KBM-7 (cell line): ENCODE measurements at places on chromosomes 4 and X.

DNA sequence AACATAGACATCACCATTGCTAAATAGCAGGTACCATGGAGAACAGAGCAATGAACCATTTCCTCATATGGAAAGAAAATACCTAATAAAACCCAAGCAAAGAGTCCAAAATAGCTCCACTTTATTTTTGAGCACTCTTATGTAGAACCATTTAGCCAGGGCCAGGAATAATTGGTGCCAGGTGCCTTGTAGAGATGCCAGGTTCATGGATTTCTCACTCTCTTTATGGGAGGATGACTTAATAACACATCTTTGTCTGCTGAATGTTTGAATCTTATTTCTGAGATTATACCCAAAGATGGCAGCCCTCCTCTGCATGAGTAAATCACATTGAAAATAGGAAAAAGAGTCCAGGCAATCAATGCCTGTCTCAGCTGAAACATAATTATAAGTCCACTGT is 212.3 kb upstream of the SFRP2 start:
- DNase-seq: no peak

DNA sequence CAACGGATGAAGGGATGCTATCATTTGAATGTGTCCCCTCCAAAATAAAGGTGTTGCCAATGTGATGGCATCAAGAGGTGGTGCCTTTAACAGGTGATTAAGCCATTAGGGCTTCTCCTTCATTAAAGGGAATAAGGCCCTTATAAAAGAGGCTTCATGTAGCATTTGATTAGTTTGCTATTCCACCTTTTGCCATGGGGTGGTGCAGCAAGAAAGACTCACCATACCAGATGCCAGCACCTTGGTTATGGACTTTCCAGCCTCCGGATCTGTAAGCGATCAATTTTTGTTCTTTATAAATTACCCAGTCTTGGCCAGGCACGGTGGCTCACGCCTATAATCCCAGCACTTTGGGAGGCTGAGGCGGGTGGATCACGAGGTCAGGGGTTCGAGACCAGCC is 7.9 kb upstream of the SLC25A43 start:
- peak; percentile 51 for DNase-seq

GRCh38 chr4:139972305-139972704 is 181.7 kb downstream of the MAML3 start:
- DNase-seq: no peak

- no peak for DNase-seq
Measured at GRCh38 chr4:151323667-151324066, 1.7 kb downstream of the SH3D19 start.

GRCh38 chr4:8727546-8728510 is 135.3 kb downstream of the CPZ start:
- no peak for DNase-seq

- DNase-seq: no peak
Measured at GRCh38 chr4:10134141-10134540, 17.5 kb upstream of the WDR1 start.

- DNase-seq: peak; percentile 88
Measured at GRCh38 chr4:118352843-118353533, at the start of gene PRSS12. TSS of gene PRSS12 (minus strand) at chr4:118353003. CDS start at chr4:118352720, 283 bp downstream.

- DNase-seq: peak; percentile 61
Measured at GRCh38 chrX:108304210-108304609, 134.0 kb downstream of the COL4A6 start.

- DNase-seq: no peak
Measured at GRCh38 chr4:65170768-65171514, 499.3 kb downstream of the EPHA5 start.

GRCh38 chrX:85018471-85018870 is 14.8 kb downstream of the APOOL start:
- DNase-seq: no peak
